ENCODE measurements at places on chromosomes 7 and 10. TPM values are rescaled to one million over a fixed set of nuclear protein-coding genes. Genes with fewer than 3 reads are reported as not detected.

GRCh38 chr10:89245802-89246201 is 5.8 kb downstream of the LIPA start:
- H3K27me3 ChIP-seq = no peaks in the 10 kb centered on the region
- no peak for DNase-seq
- H3K36me3 ChIP-seq = peaks cover 3% of the 10 kb centered on the region
- H3K4me3 ChIP-seq = no peak overlapping the region
- H3K27ac ChIP-seq = no peak overlapping the region

GRCh38 chr10:63591600-63592379 is 70.6 kb downstream of the REEP3 start:
- H3K4me3 ChIP-seq = no peak overlapping the region
- DNase-seq = no peak
- no peak overlapping the region for H3K27ac ChIP-seq

DNA sequence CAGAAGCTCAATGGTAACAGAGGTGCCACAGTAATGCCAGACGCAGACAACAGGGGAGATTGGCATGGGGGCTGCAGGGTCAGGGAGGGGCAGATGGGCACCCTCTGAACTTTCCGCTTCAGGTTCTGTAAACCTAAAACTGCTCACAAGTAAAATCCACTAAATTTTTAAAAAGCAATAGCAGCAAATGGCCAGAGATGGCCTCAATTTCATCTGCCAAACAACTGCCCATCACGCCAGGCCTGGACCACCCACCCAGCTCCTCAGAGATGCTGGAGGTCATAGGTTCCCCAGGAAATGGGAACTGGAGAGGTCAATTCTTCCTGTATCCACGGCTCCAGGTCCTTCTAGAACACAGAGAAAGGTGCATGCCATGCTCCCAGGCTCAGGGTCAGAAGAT is 76.1 kb downstream of the PRKAG2 start:
- DNase-seq = no peak
- H3K36me3 ChIP-seq = no peaks in the 10 kb centered on the region
- peaks cover 13% of the 10 kb centered on the region for H3K27me3 ChIP-seq
- H3K27ac ChIP-seq = no peak overlapping the region

- no peak overlapping the region for H3K4me3 ChIP-seq
- no peaks in the 10 kb centered on the region for H3K4me1 ChIP-seq
- no peaks in the 10 kb centered on the region for H3K36me3 ChIP-seq
These were observed 9.9 kb downstream of the PIP4K2A start for GRCh38 chr10:22704471-22704911.

GRCh38 chr10:70176441-70176840 is 6.1 kb upstream of the SAR1A start:
- H3K4me3 ChIP-seq = no peak overlapping the region
- no peaks in the 10 kb centered on the region for H3K27me3 ChIP-seq
- no peak for DNase-seq
- no peaks in the 10 kb centered on the region for H3K4me1 ChIP-seq
- H3K36me3 ChIP-seq = no peaks in the 10 kb centered on the region
- no peak overlapping the region for H3K27ac ChIP-seq

DNA sequence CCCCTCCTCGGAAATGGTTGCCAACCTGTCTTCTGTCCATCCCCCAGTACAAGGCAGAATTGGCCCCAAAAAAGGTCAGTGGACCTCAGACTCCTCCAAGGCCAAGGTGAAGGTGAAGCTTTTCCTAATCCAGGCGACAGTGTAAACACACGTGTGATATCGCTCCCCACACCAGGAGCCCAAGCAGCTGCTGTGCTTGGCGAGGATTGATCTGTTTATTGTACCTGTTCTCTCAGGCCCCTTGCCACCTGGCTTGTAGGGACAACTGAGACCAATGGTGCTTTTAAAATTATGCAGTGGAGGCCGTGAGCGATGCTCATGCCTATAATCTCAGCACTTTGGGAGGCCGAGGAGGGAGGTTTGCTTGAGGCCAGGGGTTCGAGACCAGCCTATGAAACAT is 66.1 kb upstream of the GTF2IRD1 start:
- no peak for DNase-seq
- no peak overlapping the region for H3K27ac ChIP-seq
- no peaks in the 10 kb centered on the region for H3K4me1 ChIP-seq
- no peak overlapping the region for H3K4me3 ChIP-seq
- H3K27me3 ChIP-seq = no peaks in the 10 kb centered on the region

DNA sequence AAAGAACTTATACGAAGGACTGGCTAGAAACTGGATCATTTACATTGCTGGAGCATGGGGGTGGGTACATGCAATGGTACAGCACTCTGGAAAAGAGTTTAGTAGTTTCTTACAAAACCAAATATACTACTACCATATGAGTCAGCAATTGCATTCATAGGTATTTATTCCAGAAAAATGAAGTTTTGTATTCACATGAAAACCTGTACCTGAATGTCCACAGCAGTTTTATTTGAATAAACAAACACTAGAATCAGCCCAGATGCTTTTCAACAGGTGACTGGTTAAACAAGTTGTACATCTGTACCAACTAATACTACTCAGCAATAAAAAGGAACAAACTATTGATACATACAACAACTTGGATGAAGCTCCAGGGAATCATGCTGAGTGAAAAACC is 3.4 kb downstream of the SCIN start:
- H3K4me3 ChIP-seq = no peak overlapping the region
- H3K36me3 ChIP-seq = no peaks in the 10 kb centered on the region
- H3K27ac ChIP-seq = no peak overlapping the region
- H3K27me3 ChIP-seq = peaks cover 26% of the 10 kb centered on the region
- no peak for DNase-seq

The PNLIPRP2 gene
- total RNA-seq = not detected

DNA sequence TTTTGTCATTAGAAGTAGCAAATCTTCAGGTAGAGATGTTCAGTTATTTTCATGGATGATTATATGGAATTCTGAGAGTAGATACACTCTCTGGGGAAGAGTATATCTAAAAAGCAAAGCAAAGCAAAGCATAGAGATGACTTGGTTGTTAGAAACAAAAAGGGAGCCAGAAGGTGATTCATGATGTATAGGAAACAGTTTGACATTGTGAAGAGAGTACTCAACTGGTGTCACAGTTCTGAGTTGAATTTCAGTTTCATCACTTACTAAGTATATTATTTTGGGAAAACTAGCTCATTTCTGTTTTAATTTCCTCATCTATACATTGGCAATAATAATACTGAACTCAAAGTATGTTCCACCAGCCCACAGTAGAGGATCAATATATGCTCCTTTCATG is 86.8 kb downstream of the SEMA3C start:
- H3K27ac ChIP-seq = no peak overlapping the region
- H3K36me3 ChIP-seq = no peaks in the 10 kb centered on the region
- no peak overlapping the region for H3K4me3 ChIP-seq
- no peak for DNase-seq

- H3K36me3 ChIP-seq = no peaks in the 10 kb centered on the region
- no peaks in the 10 kb centered on the region for H3K27me3 ChIP-seq
- no peak for DNase-seq
These were observed 80.4 kb upstream of the GRB10 start for GRCh38 chr7:50863053-50863452.

DNA sequence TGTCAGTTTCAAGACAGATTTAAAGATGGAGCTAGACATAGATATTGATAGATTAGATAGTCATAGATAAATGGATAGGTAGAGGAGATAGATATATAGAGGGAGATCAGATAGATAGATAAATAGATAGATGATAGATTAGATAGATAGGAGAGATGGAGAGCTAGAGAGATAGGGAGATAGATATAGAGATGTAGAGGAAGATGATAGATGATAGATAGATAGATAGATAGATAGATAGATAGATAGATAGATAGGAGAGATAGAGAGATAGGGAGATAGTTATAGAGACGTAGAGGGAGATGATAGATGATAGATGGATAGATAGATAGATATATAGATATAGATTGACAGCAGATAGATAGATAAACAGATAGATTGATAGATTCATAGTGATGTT is 1038.8 kb upstream of the AUTS2 start:
- no peak overlapping the region for H3K4me3 ChIP-seq
- no peaks in the 10 kb centered on the region for H3K27me3 ChIP-seq
- no peak for DNase-seq
- no peak overlapping the region for H3K27ac ChIP-seq
- H3K36me3 ChIP-seq = no peaks in the 10 kb centered on the region

DNA sequence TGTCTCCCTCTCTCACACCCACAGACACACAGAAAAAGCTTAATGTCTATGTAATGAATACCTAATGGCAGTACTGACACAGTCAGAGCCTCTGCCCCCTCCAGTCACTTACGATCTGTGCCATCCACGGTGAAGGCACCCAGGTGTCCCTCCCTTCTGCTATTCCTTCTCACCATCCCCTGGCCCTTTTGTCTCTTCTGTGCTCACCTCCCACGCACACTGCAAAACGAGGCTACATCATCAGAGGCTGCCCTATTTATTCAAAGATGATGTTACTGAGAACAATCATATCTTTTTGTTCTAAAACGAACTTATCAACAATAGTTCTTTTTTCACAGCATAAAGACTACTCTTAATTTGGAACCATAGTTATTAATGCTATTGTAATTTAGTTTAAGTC is 246.9 kb upstream of the MKLN1 start:
- no peak for DNase-seq
- H3K36me3 ChIP-seq = no peaks in the 10 kb centered on the region
- no peak overlapping the region for H3K4me3 ChIP-seq
- no peaks in the 10 kb centered on the region for H3K27me3 ChIP-seq
- no peak overlapping the region for H3K27ac ChIP-seq

GRCh38 chr7:106064771-106065574 is 47.1 kb downstream of the SYPL1 start:
- H3K27ac ChIP-seq = peak overlapping the region; percentile 27
- peak; percentile 95 for DNase-seq
- peaks cover 18% of the 10 kb centered on the region for H3K4me1 ChIP-seq
- H3K4me3 ChIP-seq = peak overlapping the region; percentile 49
- H3K36me3 ChIP-seq = no peaks in the 10 kb centered on the region
- H3K27me3 ChIP-seq = no peaks in the 10 kb centered on the region

GRCh38 chr10:470339-471003 is 219.0 kb downstream of the DIP2C start:
- no peak for DNase-seq
- no peaks in the 10 kb centered on the region for H3K27me3 ChIP-seq
- no peak overlapping the region for H3K4me3 ChIP-seq
- no peak overlapping the region for H3K27ac ChIP-seq
- H3K4me1 ChIP-seq = no peaks in the 10 kb centered on the region

- H3K36me3 ChIP-seq = peaks cover 8% of the 10 kb centered on the region
- no peak overlapping the region for H3K4me3 ChIP-seq
- no peak overlapping the region for H3K27ac ChIP-seq
These were observed 44.9 kb downstream of the SPDYE5 start for GRCh38 chr7:75536940-75537538.

- DNase-seq = peak; percentile 34
- H3K36me3 ChIP-seq = no peaks in the 10 kb centered on the region
- H3K4me1 ChIP-seq = peaks cover 4% of the 10 kb centered on the region
- H3K27me3 ChIP-seq = no peaks in the 10 kb centered on the region
- H3K27ac ChIP-seq = no peak overlapping the region
- H3K4me3 ChIP-seq = no peak overlapping the region
These were observed 156.7 kb downstream of the MBL2 start for GRCh38 chr10:52615756-52616394.

DNA sequence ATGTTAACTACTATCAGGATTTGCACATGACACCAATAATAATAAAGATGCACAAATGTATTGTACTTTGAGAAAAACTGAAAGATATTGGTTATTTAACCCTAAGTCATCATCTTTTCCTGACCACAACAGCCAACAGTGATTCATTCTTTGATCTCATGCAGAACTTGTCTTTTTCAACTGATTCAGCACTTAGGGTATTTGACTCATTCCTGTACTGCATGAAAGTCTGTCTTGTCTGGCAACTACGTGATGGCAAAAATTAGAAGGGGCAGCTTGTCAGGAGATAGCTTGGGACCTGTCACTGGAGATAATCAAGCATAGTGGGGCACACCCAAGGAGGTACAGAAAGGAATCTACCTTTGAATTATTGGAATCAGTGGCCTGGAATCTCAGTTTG is 77.8 kb upstream of the LRRC17 start:
- H3K27me3 ChIP-seq = no peaks in the 10 kb centered on the region

DNA sequence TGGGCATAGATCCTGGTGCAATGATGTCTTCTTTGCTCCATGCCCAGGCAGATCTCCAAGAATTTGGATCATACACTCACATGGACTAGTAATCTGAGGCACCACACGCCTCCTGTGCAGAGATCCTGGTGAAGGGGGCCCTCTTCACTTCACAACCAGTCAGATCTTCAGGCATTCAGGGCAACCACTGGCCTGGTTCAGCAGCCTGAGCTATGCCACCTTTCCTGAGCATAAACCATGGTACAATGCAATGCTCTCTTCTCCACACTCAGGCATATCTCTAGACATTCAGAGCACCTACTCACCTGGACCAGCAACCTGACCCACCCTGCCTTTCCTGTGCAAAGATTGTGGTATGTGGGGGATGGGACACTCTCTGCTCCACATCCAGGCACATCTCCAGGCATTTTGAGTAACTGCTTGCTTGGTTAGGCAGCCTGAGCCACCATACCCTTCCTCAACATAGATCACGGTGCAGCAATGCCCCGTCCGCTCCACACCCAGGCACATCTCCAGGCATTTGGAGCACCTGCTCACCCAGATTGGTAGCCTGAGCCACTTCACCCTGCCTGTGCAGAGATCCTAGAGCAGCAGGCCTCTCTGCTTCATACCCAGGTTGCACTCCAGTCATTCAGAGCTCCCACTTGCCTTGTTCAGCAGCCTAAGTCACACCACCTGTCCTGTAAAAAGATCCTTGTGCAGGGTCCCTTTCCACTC is 532.2 kb upstream of the STEAP1 start:
- H3K36me3 ChIP-seq = no peaks in the 10 kb centered on the region
- no peak overlapping the region for H3K4me3 ChIP-seq
- no peaks in the 10 kb centered on the region for H3K4me1 ChIP-seq
- no peak overlapping the region for H3K27ac ChIP-seq

DNA sequence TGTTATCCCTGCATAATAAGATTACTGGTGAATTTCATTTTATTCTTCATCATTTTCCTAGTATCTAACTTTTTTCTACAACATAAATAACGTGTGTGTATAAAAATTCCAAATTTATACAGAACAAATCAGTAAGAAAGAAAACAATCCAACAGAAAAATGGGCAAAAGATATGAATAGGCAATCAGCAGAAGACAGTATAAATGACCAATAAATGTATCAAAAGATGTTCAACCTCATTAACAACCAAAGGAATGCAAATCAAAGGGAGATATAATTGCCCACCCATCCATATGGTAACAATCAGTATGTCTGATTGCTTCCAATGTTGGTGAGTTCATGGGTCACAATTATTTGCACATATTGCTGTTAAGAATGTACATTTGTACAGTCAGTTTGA is 13.5 kb downstream of the ERLIN1 start:
- H3K27ac ChIP-seq = no peak overlapping the region
- H3K27me3 ChIP-seq = no peaks in the 10 kb centered on the region
- H3K4me1 ChIP-seq = no peaks in the 10 kb centered on the region
- H3K4me3 ChIP-seq = no peak overlapping the region

GRCh38 chr7:30474893-30475292 is 3.7 kb downstream of the NOD1 start:
- DNase-seq = peak; percentile 96
- H3K27ac ChIP-seq = peak overlapping the region; percentile 12
- peaks cover 42% of the 10 kb centered on the region for H3K4me1 ChIP-seq
- no peak overlapping the region for H3K4me3 ChIP-seq
- no peaks in the 10 kb centered on the region for H3K27me3 ChIP-seq

All from astrocyte (in vitro differentiated cells and primary cell).